ENCODE measurements at places on chromosomes 6 and 20.

DNA sequence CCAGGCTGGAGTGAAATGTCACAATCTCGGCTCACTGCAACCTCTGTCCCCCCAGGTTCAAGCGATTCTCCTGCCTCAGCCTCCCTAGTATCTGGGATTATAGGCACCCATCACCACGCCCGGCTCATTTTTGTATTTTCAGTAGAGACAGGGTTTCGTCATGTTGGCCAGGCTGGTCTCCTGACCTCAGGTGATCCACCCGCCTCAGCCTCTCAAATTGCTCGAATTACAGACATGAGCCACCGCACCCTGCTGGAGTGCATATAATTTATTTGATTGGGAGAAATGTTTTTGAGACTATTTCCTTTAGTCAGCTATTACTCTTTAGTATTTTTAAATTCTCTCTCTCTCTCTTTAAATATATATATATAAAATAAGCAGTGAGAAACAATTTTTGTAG lies 29.8 kb downstream of the FAM83B start:
- DNase-seq: no peak

DNA sequence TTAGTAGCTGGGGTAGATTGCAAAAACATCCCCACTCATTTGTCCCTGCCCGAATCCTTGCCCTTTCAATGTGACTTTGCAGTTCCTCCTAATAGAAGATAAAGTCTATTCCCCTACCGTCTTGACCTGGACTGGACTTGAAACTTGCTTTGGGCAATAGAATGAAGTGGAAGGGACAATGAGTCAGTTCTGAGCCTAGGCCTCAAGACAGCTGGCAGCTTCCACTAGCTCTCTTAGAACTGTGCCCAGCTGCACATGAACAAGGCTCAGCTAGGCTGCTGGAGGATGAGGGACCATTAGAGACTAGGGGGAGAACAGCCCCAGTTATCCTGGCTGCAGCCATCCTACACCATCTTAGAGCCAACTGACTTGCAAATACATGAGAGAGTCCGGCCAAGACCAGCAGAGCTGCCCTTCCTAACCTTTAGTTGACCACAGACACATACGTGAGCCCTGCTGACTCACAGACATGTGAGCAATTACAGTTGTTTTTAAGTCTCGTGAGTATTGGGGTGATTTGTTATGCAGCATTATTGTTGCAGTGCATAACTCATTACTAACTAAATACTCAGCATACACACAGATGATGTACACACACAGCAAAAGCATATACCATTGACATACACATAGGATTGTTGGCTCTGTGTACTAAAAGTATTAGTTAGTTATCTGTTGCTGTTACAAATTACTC lies 105.5 kb downstream of the DHX35 start:
- DNase-seq: no peak

GRCh38 chr6:69732045-69732444 lies 64.8 kb downstream of the LMBRD1 start:
- no peak for DNase-seq

DNA sequence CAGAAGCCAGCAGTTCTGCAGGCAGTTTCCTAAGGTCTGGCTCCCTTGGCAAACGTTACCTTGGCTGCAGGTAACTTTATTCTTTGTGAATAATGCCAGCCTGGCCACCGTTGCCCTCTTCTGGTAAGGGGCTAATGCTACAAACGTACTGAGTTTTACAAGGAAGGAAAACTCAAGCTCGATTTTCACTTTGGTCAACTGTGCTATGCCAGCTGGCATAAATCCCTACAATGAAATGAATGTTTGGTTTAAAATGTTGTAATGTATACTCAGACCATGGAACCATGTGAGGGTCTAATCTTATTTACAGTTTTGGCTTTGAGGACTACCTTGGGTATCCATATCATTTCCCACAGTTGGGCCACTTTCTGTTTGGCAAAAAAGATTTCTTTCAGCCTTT lies 101.4 kb downstream of the SLX4IP start:
- DNase-seq: peak; percentile 44

GRCh38 chr20:60238992-60239660 lies 280.9 kb downstream of the CDH26 start:
- peak; percentile 68 for DNase-seq

DNA sequence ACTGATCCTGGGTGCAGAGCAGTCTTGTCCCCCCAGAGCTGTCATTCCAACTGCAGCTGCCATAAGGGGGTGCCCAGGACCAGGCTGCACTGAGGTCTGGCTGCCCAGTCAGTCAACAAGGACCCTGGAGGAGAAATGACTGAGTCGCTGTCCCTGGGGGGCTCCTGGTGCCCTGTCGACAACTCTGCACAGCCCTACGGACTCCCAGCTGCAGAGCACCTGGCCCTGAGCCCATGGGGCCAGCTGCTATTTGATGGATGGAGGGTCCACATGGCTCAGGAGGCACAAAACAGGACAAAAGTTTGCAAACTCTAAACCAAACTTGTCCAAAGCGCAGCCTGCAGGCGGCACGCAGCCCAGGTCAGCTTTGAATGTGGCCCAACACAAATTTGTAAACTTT lies 46.3 kb upstream of the RPS6KA2 start:
- no peak for DNase-seq

- no peak for DNase-seq
Observed at GRCh38 chr20:37160683-37161082, 18.4 kb upstream of the RPN2 start.

DNA sequence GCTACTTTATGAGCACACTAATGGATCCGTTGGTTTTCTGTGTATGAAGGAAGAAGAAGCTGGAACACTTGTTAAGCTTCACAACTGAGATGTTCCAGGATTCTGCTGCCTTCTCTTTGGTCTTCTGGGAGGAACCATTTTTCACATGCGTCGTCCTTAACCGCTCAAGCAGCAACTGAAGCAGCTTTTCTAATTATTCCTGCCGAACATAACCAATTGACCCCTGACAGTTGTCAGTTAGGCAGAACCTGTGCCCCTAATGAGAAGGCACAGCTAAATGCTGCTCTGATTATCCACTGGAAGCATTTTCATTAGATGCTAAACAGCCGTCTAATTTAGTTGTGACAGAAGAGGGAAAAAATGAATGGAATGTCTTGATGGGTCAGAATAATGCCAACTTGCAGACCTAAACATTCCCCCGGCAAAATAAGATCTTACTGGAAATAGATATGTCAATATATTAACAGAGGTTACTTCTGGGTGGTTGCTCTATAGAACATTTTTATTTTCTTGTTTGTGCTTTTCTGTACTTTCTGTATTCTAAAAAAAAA lies 85.0 kb upstream of the SMLR1 start:
- no peak for DNase-seq

DNA sequence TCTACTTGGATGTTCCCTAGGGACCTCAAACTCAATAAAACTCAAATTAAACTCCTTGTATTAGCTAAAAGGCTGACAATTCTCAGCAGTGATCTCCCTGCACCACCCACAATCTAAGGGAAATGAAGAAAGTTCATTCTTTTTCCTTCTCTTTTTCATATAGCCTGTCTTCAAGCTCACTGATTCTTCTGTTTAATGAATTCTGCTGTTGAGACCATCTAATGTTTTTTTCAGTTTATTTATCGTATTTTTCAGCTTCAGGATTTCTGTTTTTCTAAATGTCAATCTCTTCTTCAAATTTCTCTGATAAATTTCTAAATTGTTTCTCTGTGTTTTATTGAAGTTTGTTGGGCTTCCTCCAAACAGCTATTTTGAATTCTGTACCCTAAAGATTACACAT lies 19.8 kb downstream of the CRISP2 start:
- no peak for DNase-seq

DNA sequence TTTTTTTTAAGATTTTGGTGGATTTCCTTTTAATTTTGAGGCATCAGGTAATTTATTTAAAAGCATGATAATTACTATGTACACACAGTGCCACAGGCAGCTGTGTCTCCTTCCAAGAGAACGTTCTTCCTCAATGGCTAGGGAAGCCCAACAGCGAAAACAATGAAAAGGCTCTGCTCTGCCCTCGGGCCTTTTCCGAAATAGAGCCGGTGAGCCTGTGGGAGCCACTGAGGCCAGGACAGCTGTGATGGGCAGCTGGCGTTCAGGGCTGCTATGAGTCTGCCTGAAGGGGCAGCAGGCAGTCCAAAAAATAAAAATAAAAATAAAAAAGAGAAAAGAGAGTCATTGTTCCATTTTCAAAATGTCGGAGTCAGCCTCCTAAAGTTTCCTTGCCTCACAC lies 443.8 kb downstream of the KIF16B start:
- no peak for DNase-seq

- DNase-seq: no peak
Observed at GRCh38 chr6:157163434-157164159, 159.7 kb downstream of the TMEM242 start.

- DNase-seq: no peak
Observed at GRCh38 chr6:127300411-127300810, 33.7 kb downstream of the RNF146 start.

- DNase-seq: no peak
Observed at GRCh38 chr6:77740380-77740779, 87.5 kb downstream of the MEI4 start.

DNA sequence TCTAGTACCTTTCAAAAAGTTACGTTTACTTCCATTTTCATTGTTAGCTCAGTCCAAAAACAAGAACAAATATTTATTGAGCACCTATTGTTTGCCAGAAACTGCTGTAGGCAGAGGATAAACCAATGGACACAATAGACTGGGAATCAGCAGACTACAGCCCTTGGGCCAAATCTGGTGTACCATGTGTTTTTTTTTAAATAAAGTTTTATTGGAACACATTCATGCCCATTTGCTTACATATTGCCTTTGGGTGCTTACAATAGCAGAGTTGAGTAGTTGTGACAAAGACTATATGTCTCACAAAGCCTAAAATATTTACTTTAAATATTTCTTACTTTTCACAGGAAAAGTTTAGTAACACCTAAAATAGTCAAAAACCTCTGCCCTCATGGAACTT lies 216.1 kb downstream of the COL9A1 start:
- no peak for DNase-seq

GRCh38 chr20:431012-431904 lies 23.2 kb downstream of the RBCK1 start:
- peak; percentile 42 for DNase-seq

GRCh38 chr6:68364271-68364805 lies 270.7 kb upstream of the ADGRB3 start:
- no peak for DNase-seq

DNA sequence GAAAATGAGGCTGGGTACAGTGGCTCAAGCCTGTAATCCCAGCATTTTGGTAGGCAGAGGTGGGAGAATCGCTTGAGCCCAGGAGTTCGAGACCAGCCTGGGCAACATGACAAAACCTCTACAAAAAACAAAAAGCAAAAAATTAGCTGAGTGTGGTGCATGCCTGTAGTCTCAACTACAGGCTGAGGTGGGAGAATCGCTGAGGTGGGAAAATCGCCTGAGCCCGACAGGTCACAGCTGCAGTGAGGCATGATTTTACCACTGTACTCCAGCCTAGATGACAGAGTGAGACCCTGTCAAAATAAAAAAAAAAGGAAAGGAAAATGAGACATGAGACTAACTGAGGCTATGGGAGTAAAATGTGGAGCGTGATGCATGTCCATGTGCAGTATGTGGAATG lies 88.0 kb upstream of the CD83 start:
- no peak for DNase-seq

DNA sequence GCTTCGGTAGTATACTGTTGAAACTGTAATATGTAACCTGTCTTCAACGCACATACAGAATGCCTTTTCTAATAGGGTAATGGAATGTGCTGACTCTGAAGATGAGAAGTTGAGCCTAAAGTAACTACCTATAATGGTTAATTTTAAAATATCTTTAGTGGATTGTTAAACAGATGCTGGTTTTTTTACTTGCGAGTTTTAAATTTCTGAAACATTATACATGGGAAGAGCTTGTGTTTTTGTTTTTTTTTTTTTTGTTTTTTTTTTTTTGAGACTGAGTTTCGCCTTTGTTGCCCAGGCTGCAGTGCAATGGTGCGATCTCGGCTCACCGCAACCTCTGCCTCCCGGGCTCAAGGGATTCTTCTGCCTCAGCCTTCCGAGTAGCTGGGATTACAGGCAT lies 166.9 kb downstream of the JARID2 start:
- no peak for DNase-seq

DNA sequence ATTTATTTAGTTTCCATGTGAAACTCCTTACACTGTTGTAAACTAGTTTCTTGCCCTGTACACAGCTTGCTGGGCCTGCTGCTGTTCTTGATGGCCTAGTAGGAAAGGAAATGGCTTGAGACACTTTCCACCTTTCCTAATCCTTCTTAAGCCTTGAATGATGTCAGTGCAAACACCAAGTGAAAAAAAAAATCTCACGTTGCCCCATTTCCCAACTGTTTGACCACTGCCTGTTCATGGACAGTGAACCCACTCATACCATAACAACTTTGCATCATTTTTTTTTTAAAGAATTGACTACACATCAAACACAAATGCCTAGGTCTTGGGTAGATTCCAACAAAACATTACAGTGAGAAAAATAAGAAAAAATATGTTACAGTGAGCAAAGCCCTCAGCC lies 653.6 kb upstream of the FLRT3 start:
- no peak for DNase-seq

GRCh38 chr6:291204-291696 lies 1.0 kb upstream of the DUSP22 start:
- no peak for DNase-seq

- no peak for DNase-seq
Observed at GRCh38 chr6:165799391-165800153, 136.5 kb upstream of the PDE10A start.

- no peak for DNase-seq
Observed at GRCh38 chr6:101534821-101535220, 141.3 kb downstream of the GRIK2 start.

- no peak for DNase-seq
Observed at GRCh38 chr6:7901780-7902179, 8.8 kb downstream of the TXNDC5 start.

GRCh38 chr6:150229436-150230163 lies 86.8 kb downstream of the PPP1R14C start:
- DNase-seq: no peak

DNA sequence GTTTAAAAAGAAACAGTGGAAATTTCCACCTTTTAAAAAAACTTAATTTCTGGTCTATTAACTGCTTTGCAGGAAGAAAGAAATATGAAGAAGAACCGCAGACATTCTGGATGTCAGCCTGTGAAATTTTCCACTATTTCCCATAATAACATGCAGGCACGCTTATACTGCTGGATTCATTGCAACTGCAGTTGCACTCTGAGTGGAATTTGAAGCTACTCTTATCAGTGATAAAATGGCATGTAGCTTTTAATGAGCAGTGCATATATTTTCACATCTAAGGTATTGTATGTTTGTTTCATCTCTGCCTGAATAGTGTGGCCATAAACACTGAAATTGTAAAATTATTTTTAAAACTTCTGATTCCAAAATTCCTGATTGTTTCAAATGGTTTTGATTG lies 28.2 kb downstream of the NCOA3 start:
- no peak for DNase-seq

DNA sequence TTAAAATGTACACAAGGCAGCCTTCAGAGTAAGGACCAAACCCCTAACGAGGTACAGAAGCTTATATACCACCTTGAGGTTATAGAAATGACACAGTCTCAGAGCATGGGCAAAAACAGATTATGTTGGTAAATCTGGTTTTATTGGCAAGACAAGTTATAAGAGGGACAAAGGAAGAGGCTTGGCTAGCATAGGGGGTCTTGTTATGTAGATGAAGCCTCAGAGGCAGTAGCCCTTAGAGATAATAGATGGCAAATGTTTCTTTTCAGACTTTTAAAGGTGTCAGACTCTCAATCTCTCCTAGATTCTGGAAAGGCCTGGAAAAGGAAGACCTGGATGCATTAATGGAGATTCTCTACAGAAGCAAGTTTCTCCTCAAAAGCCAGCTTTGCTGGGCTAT lies 123.3 kb upstream of the ATXN1 start:
- no peak for DNase-seq
